ENCODE measurements at places on chromosomes 11 and 22.

DNA sequence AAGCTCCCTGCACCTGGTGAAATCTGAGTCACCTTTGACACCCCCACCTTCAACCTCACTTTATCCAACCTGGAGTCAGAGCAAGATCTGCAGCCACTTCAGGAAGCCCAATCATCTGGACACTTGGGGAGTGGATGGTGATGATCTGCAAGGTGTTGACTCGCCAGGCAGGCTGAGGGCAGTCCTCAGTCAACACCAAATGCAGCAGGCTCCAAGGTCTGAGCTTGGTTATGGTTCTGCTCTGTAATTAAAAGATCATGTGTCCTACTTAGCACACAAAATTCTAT, 446.9 kb downstream of the BRD1 start:
- no peak for DNase-seq

DNA sequence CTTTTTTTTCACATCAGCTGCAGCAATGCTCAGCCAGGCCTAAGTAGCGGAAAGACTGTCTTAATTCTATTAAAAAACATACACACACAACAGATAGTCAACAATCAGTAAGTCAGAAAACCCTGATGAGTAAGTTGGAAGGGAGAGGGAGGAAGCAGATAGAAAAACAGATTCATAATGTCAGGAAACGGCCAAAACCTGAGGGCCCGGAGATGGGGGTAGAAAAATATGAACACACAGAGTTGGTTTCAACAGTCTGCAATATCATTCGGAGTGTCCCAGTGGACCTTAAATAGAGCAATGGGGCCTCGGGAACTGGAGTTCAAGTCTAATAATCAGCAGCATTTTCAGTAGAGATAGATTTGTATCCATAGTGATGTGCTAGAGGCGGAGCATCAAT, 14.8 kb downstream of the LRRC55 start:
- no peak for DNase-seq

DNA sequence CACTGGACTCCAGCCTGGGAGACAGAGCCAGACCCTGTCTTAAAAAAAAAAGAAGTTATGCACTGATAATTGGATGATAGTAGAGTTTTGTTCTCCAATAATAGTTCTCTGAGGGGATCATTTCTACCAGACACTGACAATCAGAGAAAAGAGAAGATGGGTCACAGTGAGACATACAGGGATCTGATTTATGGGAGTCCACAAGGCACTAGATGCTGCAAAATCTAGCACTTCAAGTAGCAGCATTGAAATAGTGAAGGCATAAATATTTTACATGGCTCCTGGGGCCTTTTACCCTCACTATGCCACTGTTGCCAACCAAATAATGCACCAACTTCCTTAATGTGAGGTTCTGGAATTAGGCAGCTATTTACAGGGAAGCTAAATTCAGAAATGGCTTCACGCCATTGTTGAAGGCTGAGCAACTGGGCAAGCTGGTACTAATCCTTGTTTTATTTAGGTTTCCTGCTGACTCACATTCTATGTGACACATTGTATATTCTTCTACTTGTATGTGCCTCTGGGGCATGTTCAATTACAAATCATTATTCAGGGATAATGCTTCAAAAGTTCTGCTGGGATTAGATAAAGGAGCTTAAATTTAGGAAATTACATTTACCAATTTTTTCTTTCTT, 38.2 kb upstream of the ABTB2 start:
- DNase-seq = no peak

DNA sequence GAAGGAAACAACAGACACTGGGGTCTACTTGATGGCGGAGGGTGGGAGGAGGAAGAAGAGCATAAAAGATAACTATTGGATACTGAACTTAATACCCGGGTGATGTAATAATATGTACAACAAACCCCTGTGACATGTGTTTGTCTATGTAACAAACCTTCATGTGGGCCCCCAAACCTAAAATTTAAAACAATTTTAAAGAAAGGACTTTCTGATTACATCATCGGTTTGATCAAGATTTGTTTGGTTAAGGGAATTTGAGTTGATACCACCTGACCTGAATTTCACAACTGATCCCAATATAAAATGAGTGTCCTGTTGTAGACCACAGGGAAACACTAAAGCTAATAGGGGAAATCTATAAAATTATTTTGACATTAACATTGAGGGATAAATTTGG, 34.3 kb downstream of the APIP start:
- DNase-seq = no peak

- no peak for DNase-seq
These were observed 552 bp downstream of the DSCAML1 start for GRCh38 chr11:117796456-117796871.

GRCh38 chr11:70506986-70507385, 108.7 kb downstream of the CTTN start:
- no peak for DNase-seq

- DNase-seq = no peak
These were observed 1995.6 kb upstream of the RAG2 start for GRCh38 chr11:38593649-38594048.

DNA sequence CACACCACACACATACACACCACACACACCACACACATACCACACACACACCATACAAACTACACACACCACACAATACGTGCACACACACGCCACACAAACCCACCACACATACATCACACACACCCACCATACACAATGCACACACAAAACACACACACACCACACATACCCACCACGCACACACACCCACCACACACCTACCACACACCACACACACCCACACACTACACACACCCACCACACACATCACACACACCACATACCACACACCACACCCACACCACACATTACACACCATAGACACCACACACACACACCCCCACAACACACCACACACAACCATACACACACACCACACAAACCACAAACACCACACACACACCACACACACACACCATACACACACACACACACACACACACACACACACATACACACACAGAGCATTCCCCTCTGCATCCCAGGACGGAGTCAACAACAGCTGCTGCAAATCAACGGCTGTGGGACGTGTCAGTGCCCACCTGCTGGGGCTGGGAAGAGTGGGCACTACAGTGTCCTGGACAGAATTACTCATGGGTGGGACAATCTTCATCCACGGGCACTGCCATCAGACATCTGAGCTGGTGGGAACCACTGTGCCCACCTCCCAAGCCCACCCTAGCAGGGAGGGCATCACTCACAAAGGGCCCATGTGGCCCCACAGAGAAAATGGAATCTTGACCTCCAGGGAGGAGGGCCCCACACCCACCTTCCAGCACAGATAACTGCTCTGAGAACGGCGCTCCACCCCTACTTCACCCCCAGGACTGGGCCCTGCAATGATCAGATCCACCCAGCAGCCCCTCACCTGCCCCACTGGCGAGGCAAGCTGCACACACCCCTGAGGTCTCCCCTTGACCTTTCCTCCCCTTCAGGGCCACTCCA, 8.4 kb downstream of the TP53I11 start:
- DNase-seq = no peak

- no peak for DNase-seq
These were observed 1041.3 kb downstream of the OPCML start for GRCh38 chr11:132490978-132491377.

DNA sequence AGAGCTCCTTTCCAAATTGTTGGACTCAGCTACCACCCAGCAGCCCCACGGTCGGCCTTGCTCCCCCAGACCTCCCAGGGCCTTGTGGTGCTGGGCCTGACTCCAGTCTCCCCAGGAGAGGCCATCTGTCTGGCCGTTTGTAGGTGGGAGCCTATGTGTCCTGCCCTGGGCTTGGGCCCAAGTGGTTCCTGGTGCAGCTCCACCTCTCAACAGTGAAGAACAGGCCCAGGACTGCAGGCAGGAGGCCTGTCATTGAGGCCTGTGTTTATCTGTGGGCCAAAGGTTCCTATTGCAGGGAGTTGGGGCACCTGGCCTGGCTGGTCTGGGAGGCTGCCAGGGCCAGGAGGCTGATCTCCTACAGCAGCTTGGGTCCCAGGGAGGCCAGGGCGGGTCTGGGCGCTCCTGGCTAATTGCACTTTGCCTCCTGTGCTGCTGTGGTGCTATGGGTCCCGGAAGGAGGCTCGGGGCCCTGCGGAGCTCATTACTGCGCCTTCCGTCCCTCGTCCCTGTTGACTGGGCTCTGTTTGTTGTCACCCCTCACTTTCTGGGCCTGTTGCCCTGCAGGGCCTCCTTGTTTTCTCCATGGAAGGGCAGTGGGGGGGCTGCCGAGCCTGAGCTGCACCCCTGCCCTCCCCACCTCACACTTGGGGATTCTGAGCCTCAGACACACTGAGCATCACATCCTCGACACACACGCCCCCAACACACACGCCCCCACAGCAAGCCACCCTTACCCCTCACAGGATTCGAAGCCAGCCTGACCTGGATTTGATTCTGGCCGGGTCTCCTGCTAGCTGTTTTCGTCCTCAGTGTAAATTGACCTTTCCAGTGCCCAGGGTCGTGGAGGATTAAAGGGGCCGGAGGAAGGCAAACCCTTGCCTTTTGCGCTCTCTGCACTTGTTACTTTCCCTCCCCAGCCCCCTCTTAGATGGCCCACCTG, 6.8 kb upstream of the OMP start:
- DNase-seq = no peak

- DNase-seq = peak; percentile 25
These were observed 30.5 kb downstream of the ARAP1 start for GRCh38 chr11:72721689-72722049.

DNA sequence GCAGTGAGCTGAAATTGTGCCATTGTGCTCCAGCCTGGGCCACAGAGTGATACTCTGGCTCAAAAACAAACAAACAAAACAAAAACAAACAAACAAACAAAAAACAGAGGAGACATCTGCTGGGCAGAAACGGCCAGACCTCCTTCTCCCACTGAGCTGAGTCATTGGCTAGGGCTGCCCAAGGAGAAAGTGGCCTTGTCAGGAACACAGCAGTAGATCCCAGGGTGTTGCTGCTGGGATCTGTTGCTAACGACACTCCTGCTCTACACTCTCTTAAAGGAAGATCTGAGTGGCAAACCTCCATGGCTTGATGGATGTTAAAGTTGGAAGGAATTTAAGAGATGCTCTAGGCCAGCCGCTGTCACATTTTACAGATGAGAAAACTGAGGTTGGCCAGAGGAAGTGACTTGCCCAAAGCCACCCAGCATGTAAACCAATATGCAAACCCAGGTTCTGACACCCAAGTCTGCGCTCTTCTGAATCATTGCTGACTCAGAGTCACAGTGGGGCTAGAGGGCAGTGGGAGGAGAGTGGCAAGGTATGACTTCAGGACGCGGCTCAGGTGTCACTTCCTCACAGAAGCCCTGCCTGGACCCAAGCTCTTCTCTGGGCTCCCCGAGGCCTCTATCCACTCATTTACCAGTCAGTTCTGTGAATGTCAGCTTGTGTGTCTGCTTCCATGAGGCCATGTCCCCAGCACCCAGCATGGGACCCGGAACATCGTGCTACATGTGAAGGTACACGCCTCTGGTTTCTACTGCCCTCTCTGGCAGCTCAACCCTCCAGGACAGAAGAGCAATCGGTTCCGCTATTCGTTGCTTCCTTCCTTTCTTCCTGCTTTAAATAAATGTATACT, 11.3 kb upstream of the GDPD5 start:
- DNase-seq = no peak

GRCh38 chr11:96230686-96231085, 112.3 kb downstream of the MAML2 start:
- no peak for DNase-seq

GRCh38 chr11:130177782-130178181, 18.2 kb downstream of the ST14 start:
- no peak for DNase-seq

DNA sequence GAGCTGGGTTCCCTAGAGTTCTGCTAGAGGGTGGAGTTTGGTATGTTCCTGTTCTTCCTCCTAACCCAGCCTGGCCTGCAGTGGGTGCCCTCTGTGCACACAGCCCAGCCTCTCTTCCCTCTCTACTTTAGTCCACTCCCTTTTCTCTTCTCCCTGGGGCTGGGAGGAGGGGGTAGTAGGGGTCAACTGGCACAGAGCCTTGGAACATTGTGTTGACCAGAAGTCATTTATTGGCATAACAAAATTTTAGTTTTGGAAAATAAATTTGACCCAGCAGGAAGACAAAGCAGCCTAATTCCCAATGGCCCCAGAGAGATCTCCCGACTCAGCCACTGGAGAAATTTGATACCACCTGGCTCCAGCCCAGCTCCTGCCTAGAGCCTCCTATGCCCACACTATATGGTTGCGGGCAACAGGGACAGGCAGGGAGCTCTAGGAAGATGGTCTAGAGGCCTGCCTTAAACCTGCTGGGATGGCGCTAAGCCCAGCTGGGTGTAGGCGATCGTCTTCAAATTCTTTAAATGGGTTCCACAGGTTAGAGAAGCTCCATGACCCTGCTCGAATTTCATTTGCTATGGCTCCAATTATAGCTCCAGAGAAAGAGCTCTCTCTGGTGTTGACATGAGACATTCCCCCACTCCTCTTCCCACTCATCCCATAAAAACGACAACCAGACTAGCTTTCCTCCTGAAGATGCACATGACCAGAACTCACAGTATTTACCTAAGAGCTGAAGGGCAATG, 9.9 kb downstream of the PCSK7 start:
- DNase-seq = no peak

DNA sequence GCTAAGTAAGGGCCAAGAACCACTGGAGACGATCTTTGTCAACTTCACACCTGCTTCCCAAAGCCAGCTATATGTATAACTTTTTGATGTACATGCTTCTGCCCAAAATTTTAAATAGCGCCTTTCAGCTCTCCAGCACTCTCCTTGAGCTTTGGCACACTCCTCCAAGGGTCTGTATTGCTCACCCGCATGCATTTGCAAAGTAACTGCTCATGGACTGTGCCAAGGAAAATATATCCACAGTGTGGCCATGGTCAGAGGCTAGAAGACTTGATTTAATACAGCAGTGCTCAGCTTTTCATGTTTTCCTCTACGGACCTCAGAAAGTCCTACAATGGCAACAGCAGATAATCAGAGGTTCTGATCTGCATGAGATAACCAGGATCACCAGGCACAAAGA, 550.1 kb downstream of the SOX6 start:
- no peak for DNase-seq
